ENCODE measurements at places on chromosomes 3 and 15.

- DNase-seq: no peak
Observed at GRCh38 chr3:126956866-126957650, 25.9 kb upstream of the PLXNA1 start.

GRCh38 chr3:28923994-28924393 is 356.9 kb upstream of the RBMS3 start:
- no peak for DNase-seq

GRCh38 chr3:96977671-96978070 is 163.3 kb downstream of the EPHA6 start:
- no peak for DNase-seq

DNA sequence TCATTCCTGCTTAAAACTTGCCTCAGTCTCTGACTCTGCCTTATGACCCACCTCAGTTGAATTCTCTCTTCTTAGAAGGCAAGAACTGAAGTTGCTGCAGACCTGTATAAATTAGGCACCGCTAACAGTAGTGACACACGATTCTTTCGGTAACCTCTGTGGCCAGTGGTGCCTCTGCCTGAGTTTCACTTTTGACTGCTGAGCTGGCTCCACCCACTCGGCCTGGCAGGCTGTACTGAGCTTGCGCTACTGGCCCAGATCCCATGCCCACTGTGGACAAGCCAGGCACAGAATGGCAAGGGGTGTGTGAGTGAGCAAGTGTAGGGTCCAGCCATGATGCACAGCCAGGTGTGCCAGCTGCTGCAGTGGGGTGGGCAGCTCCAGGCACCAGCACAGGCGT is 19.1 kb upstream of the EIF1B start:
- no peak for DNase-seq

DNA sequence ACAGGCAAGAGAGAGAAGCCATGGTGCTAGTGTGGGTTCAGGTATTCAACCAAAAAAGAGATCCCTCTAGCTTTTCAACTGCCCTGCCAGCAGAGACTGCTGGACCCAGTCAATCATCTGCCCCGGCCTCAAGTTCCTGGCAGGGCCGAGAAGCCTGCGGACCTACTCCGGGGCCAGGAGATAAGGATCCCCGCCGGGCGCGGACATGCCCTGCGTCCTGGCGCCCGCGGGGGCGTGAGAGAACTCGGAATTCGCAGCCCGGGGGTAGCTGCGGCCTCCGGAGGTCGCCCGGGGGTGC is 821 bp upstream of the MAGI1 start:
- DNase-seq: no peak

- no peak for DNase-seq
Observed at GRCh38 chr3:25040748-25041147, 387.3 kb upstream of the RARB start.

DNA sequence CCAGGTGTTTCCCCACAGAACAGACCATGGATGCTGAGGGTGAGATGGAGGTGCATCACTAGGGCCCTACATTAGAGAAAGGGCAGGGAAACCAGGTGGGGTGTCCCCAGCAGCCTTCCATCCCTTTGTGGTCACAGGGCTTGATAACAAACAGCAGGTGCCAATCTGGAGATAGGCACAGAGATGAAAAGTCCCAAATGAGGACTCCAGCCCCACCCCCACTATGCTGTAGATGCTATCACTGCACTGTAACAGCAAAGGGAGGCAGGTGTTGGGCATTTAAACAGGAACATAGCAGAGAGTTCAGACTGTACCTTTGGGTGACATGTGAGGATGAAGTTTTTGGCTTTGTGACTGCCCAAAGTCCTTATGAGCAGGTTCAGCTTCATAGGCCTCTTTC is 21.4 kb downstream of the IL20RB start:
- no peak for DNase-seq

Measured in NCI-H1436 (cell line).